ENCODE measurements at places on chromosomes 11 and 22.

DNA sequence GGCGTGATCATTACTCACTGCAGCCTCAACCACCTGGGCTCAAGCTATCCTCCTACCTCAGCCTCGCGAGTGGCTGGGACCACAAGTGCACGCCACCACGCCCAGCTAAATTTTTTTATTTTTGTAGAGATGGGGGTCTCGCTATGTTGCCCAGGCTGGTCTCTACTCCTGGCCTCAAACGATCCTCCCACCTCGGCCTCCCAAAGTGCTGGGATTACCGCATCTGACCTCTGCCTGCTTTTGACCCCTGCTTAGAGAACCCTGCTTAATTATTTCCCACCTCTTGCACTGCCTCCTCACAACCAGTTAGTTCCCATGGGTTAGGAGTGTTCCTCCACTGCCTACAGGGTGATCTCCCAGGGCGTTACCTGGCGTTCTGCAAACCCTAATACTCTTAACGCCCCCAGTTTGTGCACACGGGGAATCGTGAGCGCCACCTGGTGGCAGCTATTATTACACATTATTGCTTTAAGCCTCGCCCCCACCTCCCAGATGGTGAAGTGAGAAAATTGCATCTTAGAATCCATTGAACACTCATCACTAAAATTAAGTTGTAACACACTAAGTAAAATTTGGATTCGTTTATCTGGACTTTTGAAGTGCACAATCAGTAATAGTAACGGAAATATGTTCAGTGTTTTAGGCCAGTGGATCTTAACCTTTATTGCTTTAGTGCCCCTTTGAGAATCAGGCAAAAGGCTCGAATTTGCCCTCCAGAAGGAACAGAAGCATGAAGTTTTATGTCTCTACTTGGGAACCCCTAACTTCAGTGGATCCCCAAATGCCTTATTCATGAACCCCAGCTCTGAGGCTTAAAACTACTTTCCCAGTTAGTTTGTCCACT lies 61.4 kb upstream of the ASPHD2 start:
- peak; percentile 53 for ATAC-seq

DNA sequence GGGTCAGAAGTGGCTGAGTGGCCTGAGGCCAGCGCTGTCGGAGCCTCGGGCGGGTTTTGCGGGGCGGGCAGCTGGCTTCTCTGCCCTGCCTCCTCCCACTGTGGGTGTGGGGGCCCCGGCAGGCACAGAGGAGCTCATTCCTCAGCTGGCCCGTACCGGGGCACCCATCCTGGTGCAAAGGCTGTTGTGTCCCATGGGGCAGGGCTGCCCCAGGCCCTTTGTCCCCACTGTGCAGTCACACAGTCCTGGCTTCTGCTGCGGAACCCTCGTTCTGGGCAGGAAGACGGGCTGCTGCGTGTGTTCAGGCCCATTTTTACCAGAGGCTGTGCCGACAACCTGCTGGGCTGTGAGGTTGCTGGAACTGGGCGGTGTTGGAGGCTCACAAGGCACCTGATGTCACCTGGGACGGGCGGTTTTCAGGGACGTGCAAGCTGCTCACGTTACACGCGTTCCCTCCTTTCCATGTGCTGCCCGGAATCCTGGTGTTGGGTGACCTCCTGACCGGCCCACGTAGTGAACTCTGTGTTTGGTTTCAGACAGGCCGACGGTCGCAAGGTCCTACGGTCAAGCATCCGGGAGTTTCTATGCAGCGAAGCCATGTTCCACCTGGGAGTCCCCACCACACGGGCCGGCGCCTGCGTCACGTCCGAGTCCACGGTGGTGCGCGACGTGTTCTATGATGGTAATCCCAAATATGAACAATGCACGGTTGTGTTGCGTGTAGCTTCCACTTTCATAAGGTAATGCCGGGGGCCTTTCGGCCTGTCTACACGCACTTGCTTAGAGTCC lies 5.2 kb downstream of the SELENOO start:
- no peak for ATAC-seq

- ATAC-seq = no peak
These were observed 12.5 kb downstream of the GDPD5 start for GRCh38 chr11:75513250-75513649.

DNA sequence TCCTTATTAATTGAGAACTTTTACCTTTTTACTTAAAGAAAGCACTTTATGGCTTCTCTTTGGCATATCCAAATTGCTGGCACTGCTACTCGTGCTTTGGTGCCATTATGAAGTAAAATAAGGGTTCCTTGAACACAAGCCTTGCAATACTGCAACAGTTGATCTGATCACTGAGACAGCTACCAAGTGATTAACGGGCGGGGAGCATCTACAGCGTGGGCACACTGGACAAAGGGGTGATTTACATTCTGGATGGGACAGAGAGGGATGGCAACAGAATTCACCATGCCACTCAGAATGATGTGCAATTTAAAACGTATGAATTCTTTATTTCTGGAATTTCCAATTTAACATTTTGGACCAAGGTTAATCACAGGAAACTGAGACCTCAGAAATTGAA lies 7.7 kb downstream of the CHRDL2 start:
- no peak for ATAC-seq

- ATAC-seq = no peak
These were observed 108.6 kb downstream of the LARGE1 start for GRCh38 chr22:33811686-33812085.

DNA sequence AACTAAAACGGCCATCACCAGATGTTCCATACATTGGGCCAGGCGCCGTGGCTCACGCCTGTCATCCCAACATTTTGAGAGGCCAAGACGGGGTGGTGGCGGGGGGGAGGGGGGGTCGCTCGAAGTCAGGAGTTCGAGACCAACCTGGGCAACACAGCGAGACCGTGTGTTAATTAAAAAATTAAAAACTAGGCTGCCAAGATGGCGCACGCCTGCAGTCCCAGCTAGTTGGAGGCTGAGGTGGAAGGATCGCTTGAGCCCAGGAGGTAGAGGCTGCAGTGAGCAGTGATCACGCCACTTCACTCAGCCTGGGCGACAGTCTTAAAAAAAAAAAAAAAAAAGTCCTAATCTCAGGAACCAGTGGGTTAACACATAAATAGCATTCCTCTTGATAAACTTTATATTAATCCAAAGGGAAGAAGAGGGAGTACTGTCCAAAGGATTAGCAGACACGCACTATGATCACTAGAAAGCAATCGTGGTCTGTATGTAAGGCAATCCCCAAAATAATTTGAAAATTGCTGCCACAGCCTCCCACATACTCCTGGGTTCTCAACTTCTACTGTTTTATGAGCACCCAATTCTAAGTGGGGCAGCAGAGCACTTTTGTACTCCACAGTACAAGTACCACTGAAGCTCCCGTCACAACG lies 604 bp downstream of the PUS3 start:
- ATAC-seq = no peak

DNA sequence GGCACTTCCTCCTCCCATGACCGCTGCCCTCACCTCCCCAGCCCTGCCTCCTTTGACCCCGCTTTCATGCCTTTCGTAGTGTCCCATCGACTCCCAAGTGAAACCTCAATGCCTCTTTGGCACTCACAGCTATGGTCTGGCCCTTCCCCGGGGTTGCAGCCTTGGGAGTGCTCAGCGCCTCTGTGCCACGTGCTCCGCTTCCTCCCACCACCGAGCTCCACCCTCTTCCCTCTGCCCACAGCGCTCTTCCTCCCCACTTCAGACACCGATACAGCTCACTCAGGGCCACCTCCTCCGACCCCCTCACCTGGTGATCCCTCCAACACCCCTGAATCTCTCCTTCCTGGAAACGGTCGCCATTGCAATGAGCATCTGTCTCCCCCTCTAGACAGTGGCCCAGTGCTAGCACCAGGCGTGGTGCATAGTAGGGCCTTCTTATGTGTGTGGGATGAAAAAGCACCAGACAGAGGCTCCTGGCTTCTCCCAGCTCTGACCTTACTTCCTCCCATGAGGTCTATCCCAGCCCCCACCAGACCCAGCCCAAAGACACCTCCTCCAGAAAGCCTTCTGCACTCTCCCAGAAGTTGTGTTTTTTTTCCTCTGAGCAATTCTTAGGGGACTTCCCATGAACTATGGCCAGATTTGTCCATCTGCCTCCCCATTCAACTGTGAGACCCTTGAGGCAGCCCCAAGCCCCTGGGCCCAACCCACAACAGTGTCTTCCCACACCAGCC lies 16.4 kb upstream of the SCGB1A1 start:
- peak; percentile 85 for ATAC-seq

GRCh38 chr11:114605370-114605769 lies 9.8 kb upstream of the NXPE4 start:
- no peak for ATAC-seq

GRCh38 chr11:73750228-73750627 lies 10.6 kb downstream of the RAB6A start:
- ATAC-seq = no peak

GRCh38 chr11:34063061-34063795 lies 11.7 kb downstream of the CAPRIN1 start:
- ATAC-seq = no peak

DNA sequence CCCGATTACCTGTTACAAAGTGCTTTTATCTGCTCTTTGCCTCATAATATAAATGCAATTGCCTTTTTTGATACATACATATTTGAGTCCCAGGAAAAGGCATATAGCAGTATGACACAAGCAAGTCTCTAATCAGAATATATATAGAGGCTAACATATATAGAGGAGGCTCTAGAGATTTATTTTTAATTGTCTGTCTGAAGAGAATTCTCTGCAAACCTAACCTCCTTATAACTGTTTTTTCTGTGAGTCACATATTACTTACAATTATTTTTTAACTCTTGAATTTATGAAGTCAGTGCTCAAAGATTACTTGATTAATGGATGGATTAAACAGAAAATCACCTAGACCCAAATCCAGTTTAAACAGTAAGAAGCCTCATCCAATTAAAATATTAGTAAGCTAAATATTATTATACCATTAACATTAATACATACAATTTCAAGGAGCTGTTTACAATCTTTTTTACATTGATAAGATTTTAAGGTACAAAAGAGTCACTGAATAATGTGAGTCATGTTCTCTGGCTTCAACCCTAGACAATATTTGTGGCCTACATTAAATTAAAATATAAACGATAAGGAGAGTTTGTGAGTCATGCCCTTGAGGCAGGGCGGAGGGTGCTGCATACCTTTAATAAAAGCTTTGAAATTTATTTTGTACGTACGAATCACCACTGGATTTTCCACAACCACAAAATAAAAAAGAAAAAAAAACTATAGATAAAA lies 19.2 kb upstream of the MMP13 start:
- ATAC-seq = no peak

DNA sequence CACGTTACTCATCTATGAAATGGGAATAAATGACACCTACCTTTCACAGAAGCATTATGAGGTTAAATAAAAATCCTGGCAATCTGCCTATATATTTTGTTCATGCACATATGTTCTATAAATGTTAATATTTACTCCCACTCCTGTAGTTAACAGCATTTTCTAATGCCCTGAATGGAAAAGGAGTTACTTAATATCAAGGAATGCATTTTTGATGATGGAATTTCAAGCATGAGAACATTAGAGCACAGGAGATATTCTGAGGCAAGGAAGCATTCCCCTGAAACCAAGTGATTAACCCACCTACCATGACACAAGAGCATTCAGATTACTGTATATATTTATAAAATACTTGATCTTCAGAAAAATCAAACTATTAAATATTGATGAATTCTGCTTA lies 102.1 kb downstream of the ARHGAP32 start:
- no peak for ATAC-seq

DNA sequence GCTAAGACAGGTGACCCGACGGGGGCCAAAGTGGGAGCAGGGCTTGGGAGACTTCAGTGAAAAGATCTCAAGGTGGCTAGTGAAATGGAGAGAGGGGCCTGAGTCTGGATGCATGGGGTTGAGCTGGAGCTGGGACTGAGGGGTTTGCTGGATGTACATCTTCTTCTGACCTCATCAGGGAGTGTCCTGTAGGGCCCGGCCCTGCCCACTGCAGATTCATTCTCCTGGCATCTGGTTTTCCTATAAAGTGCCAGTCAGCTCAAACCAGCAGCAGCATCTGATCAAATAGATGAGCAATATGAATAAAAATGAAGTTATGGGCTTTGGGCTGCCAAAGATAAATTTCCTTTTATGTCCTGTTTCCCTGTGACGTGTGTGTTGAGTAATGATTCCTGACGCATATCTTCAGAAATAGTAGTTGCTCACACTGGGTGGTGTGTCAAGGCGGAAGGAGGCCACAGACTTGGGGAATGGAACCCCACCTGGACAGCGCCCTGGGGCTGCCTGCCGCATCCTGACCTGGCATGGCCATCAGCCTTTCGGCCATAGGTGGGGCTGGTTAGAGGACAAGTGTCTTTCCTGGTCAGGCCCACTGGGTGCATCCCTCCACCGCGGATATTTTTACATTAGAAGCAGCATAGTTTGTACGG lies 135.4 kb downstream of the OSBP2 start:
- no peak for ATAC-seq

DNA sequence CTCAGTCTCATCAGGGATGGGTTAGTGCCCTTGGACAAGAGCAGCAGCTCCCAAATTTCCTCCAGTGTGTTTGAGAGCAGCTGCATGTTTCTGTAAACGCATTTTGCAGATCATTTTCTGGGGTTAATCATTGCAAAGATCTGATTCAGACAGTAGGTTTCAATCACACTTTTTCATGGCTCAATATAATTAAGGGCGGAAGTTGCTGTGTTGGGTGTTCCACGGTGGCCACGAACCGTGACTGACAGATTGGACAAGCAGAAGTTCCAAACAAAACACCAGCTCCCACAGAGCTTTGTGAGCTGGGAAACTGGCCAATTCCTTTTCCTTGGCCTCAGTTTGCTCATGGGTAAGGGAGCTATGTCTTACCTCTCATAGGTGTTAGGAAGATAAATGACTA lies 8.4 kb upstream of the RASSF10 start:
- ATAC-seq = no peak

GRCh38 chr22:41403532-41404318 lies 22.0 kb downstream of the TEF start:
- peak; percentile 99 for ATAC-seq

GRCh38 chr22:46842606-46843005 lies 80.2 kb downstream of the TBC1D22A start:
- ATAC-seq = no peak

DNA sequence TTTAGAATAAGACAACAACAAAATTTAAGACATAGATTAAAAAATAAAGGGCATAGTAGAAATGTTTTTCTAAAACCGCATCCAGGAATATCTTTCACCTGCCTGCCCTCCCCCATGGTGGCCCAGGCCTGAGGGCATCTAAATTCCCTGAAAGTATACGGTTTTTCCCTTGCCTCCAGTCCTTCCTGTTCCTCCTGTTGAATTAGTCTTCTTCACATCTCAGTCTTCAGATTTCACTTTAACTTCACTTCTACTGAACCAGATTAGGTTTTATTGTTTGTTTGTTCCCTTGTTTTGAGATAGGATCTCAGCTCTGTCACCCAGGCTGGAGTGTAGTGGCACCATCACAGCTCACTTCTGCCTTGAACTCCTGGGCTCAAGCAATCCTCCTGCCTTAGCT lies 33.1 kb upstream of the DEPDC7 start:
- ATAC-seq = no peak

- no peak for ATAC-seq
These were observed 9.3 kb downstream of the HINFP start for GRCh38 chr11:119130662-119131061.

DNA sequence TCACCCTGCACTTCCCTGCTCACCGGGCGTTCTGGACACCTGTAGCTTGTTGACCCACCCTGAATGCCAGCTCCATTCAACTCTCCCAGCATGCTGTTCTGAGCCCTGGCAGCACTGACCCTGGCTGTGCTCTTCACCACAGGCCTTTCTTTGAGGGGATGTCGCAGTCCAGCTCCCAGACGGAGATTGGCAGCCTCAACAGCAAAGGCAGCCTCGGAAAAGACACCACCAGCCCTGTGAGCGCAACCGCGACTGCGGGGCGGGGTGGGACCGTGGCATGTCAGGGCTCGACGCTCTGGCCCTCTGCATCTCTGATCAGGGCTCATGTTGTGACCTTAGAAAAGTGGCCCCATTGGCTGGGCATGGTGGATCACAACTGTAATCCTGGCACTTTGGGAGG lies 47.4 kb upstream of the RAB1B start:
- no peak for ATAC-seq

All from activated CD4-positive, CD25-positive, alpha-beta regulatory T cell treated with anti-CD3 and anti-CD28 coated beads, Interleukin-2, amount 50 U/mL, for 24 hours (primary cell).